Cerebellar cortex (tissue), 1 donor: ENCODE measurements at places on chromosomes 5 and 9.
A peak's percentile ranks its signal among the peaks of the same experiment; 100 is the strongest.

- DNase-seq = no peak
Measured at GRCh38 chr5:175470781-175471180, 7.6 kb upstream of the SFXN1 start.

DNA sequence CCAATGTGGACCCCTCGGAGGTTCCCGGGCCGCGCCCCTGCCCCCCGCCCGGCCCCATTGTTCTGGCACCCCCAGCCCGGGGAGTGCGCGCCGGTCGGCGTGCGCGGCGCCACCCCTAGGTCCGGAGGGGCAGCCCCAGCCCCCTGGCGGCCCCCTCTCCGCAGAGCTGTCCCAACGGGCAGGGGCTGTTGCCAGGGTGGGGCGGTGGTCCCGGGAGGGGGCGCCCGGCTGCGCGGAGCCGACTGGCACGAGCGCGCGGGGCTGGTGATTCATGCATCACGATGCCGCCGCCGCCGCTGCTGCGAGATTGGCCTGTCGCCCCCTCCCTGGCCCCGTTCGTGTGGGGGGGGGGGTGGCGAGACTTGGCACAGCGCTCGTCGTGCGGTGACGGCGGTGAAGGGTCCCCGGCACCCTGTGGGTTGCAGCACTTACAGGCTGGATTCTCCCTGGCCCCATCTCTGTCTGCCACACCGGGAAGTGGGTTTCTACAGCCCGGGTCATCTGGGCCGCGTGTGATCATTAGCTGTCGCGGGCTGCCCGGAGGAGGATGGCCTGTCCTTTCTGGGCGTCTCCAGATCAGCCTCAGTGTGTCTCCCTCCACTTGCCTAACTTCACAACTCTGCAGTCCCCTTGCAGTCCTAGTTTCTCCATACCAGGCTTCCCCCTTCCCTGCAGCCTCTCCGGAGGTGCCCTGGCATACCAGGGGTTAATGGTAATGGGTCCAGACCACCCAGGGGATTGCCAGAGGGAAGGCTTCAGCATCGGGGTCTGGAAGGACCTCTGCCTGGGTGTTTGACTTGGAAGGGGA, 858 bp downstream of the NCS1 start:
- DNase-seq = peak; percentile 41

DNA sequence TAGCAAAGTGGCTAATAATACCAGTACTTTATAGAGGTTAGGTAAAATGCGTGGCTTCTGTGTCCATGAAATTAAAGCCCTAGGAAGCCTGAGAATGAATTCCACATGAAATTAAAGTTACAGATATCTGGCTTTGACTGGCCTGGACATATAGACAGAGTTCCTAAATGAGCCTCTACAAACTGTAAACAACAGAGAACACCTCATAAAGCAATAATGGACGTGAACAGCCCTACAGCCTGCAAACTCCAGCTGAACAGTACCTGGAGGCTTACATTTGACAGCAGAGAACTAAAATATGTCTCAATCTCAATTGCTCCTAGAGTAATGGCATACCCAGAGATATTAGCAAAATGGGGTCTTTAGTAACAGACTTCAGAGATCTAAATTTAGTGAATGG, 28.7 kb downstream of the GOLPH3 start:
- no peak for DNase-seq

DNA sequence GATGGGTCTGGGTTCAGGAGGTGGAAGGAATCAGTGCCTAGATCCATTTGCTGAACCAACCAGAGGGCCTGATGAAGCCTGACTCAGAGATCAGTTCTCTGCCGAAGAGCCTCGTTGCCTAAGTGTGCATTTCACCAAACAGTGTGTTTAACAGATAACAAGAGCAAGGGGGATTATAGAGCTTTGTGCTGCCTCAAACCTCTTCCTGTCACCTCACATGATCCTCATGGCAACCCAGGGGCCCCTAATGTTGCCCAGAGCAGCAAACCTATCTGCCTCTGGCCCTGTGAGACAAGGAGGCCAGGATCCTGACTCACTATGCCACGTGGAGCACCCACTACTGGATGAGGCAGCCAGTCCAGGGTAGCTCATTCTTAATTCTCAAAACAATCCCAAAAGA, 66.3 kb upstream of the EPB41L4B start:
- DNase-seq = no peak

DNA sequence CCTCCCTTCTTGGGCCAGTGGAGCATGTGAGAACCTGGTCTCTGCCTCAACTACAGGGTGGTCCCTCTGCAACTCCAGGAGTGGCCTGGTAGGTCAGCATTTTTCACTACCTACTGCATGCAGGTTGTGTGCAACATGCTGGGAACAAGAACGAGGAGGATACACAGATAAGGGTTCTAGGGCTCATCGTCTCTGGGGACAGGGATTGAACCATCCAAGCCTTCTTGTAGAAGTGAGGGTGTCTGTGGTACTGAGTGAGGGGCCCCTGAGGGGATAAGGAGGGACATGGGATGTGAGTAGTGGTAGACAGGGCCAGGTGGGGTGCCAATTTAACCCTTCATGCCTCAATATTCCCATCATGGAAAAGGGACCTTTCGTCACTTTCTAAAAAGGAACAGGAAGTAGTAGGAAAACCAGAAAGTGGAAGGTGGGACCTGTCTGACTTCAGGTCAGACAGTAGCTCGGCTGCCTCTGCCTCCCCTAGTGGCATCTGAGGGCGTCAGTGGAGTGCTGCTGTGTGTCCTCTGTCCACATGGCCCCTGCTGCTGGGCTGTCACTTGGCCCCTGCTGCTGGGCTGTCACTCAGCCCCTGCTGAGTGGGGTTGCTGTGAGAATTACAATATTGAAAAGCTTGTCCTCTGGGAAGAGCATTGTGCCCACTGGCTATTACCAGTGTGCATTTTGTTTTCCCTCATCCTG, 48.6 kb upstream of the RNU6ATAC start:
- no peak for DNase-seq

- no peak for DNase-seq
Measured at GRCh38 chr9:10403283-10403682, 209.5 kb downstream of the PTPRD start.

GRCh38 chr5:56989676-56990075, 37.8 kb upstream of the MIER3 start:
- no peak for DNase-seq

GRCh38 chr9:91208837-91209236, 152.9 kb downstream of the AUH start:
- DNase-seq = no peak
